ENCODE measurements at places on chromosomes 5 and 9.

DNA sequence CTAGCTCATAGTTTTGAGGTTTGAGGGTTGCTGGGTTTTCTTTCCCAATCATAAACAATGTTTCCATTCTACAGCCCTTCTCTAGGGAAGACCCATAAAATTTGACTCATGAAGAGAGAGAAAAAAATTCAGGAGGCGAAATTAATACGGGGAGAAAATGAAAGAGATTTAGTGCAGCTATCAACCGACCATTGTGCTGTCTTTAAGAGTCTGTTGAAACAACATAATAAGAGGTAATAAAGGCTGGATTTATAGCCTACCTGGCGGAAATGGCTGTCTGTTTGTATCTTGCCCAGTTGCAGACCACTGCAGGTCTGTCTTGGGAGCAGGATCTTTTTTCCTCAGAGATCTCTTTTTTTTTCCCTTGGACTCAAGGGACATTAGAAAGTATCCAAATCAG is 66.9 kb downstream of the TLR4 start:
- no peak for DNase-seq

- no peak for DNase-seq
Measured at GRCh38 chr5:166710271-166710670, 1581.2 kb upstream of the WWC1 start.

DNA sequence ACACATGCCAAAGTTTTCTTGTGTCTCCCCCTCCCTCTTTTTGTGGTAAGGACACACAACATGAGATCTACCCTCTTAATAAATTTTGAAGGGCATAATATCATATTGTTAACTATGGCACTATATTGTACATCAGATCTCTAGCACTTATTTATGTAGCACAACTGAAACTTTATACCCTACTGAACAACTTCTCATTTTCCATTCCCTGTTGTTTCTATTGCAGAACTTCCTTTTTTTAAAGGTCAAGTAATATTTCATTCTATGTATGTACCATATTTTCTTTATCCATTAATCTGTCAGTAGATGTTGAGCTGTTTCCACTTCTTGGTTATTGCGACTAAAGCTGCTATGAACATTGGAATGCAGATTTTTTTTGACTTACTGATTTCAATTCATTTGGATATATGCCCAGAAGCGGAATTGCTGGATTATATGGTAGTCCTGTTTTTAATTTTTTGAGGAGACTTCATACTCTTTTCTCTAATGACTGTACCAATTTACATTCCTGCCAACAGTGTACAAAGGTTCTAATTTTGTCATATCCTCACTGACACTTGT is 305.3 kb downstream of the PRR16 start:
- no peak for DNase-seq

GRCh38 chr9:27110181-27110580 is 1.2 kb downstream of the TEK start:
- no peak for DNase-seq

DNA sequence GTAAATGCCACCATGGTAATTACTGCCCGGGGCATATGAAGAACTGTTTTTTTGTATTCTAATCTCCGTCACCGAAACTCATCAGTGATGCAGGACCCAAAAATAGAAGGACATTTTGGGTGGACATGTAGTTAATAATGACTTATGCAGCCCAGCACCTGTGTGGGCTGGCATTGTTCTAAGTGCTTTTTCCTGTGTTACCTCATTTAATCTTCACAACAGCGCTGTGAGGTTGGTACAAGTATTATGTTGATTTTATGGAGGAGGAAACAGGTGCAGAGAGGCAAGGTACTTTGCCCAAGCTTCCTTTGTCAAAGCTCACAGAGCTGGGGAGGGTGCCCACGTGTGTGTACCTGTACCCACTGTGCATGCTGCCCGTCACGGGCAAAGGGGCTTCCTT is 58.4 kb downstream of the DAPK1 start:
- no peak for DNase-seq

GRCh38 chr9:37992924-37993349 is 76.1 kb downstream of the SHB start:
- DNase-seq: no peak

- no peak for DNase-seq
Measured at GRCh38 chr9:120100595-120100994, 479.4 kb downstream of the CDK5RAP2 start.

DNA sequence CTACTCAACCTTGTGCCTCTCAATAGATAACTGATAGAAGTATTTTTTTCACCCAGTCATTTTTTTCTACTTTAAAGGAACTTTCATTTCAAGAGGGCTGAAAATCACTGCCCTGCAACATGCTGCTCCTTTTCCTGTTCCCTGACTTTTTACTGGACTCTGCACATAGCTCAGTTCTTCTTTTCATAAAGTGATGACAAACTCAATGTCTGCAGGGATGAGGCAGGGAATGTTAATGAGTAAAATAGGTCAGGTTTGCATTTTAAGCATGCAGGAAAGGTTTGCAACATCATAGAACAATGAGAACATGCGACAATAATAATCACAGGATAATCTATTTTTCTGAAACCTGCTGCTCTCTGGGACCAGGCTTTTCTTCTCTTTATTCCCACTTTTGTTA is 172.2 kb upstream of the SGCD start:
- no peak for DNase-seq

GRCh38 chr9:79581794-79582193 is 10.0 kb downstream of the TLE4 start:
- DNase-seq: no peak

DNA sequence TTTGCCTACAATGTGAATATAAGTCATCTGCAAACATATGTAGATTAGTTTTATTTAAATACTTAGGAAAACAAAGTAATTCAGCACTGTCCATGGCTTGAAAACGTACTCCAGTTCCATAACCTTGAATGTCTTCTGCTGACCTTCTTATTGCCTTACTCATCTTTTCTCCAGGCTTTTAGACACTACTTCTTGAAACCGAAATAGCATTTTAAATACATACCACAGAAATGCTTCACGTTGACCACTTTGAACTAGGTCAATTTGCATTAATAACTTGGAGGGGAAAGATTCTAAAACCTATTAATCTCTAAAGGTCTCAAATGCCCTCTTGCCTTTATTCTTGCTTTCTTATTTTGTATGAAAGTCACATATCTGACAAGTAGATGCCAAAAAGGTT is 995.4 kb upstream of the ACO1 start:
- DNase-seq: no peak

GRCh38 chr9:113513536-113513935 is 50.0 kb downstream of the RGS3 start:
- no peak for DNase-seq

- no peak for DNase-seq
Measured at GRCh38 chr9:97907046-97907445, 15.3 kb downstream of the TRMO start.

DNA sequence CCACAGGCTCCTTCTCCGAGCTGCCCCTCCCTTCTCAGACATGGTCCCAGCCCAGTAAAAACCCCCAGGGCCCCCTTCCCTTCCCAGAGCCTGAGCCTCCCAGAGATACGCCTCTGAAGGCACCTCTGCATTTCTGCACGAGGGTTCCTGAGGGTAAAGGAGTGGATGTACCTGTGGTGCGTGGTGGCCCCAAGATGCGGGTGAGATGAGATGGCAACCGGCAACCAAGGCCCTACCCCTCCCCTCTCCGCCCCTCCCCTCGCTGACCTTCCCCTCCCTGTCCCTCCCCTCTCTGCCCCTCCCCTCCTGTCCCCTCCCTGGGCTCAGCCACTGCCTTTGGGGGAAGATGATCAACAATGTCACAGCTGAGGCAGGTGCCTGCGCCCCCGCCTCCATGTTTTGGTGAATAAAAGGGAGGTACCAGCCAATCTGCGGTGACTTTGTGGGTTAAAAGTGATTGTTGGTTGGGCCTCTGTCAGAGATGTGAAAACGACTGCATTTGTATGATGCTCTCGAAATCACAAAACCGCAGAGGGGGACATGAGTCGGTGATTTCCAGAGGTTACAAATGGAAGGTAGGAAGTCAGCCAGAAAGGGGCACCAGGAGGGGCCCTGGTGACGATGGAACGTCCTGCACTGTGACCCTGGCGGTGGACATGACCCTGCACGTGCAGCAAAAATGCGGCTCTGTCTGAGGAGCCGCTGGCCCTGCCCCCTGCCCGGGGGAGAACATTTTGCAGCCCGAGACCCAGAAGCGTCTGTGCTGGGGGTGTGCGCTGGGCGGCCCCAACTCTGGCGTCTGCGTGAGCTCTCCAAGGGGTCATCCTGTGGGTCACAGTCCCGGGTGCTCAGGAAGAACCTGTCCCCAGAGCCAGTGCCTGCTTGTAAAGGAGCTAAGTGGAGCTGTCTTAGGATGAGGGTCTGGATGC is 3.7 kb downstream of the LCN9 start:
- DNase-seq: no peak

GRCh38 chr5:113615708-113616107 is 102.2 kb downstream of the YTHDC2 start:
- no peak for DNase-seq

DNA sequence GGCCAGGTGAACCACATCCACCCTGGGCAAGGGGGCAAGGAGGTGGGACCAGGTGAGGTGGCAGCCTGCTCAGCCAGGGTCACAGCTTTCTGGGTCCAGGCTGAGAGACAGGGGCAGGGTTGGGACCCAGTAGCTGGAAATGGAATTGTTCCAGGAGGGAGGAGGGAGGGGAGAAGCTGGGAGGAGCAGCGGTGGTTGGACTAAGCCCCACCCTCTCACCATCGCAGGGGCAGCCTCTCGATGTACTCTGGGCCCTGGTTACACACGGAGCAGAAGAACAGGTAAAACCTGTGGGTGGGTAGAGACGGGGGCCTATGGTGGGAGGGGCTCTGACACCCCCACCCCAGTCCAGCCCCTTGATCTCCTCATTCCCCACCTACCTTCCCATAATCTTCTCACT is 11.2 kb downstream of the PHF19 start:
- no peak for DNase-seq

GRCh38 chr9:25684321-25684720 is 6.1 kb upstream of the TUSC1 start:
- no peak for DNase-seq

- no peak for DNase-seq
Measured at GRCh38 chr9:135516132-135516860, 4.9 kb upstream of the LCN1 start.

DNA sequence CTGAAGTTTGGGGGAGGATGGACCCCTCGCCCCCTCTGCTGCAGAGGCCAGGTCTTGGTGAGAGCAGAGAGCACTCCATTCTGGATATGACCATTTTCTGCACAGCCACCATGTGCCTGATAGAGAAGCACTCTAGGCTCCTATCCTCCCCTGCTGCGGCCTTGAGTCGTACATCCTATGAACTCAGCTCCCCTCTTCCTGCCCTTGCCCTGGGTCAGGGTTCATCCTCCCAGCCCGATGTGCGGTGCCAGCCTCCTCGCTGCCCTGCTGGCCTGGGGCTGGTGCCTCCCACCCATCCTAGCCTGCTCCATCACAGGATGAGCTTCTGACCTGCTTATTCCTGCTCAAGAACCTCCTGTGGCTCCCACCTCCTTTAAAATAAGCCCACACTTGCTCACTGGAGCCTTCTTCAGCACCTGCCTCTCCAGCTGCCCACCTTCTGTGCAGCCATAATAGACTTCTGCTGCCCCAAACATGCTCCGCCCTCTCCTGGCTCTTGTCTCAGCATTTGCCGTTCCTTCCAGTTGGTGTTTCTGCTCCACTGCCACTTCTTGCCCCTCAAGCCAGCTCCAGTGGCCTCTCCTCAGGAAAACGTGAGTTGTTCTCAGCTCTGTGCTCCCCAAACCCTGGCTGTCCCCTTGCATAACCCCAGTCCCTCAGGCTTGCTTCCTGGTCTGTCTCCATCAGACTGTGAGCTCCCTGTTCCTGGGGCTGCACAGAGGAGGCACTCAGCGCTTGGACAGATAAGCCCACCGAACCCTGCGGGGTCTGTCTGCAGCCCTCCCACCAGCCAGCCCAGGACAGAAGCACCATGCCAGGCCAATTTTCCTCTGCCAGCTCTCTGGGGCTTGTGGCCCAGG is 22.3 kb upstream of the TTLL11 start:
- no peak for DNase-seq

DNA sequence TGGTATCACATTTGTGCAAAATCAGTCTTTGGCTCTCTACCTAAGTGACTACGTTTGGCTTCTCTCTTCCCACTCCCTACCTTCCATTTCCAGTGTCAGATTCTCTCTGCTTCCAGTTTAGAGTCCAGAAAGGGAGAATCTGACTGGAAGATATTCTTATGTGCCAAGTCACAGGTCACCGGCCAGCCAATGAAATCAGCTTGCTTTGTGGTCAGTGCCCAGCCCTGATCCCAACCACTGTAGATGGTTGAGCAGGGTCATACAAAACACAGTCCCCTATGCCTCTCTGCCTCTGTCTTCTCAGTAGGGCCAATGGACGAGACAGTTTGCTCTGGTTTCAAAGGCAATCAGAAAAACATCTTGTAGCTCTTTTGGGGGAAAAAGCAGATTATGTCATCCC is 15.6 kb upstream of the EPB41L4B start:
- DNase-seq: no peak

- DNase-seq: no peak
Measured at GRCh38 chr5:39396843-39397242, 27.9 kb downstream of the DAB2 start.

GRCh38 chr5:179393078-179393477 is 47.8 kb upstream of the ADAMTS2 start:
- DNase-seq: no peak

- DNase-seq: no peak
Measured at GRCh38 chr5:140336388-140336787, 10.0 kb downstream of the HBEGF start.

- no peak for DNase-seq
Measured at GRCh38 chr5:37436146-37436934, 57.2 kb downstream of the WDR70 start.

GRCh38 chr5:124259017-124259416 is 487.4 kb downstream of the ZNF608 start:
- DNase-seq: no peak

GRCh38 chr5:112025757-112026156 is 268.8 kb upstream of the NREP start:
- no peak for DNase-seq

GRCh38 chr5:113578091-113578490 is 64.6 kb downstream of the YTHDC2 start:
- DNase-seq: no peak

GRCh38 chr5:179860301-179860700 is 1.7 kb upstream of the MRNIP start:
- no peak for DNase-seq

DNA sequence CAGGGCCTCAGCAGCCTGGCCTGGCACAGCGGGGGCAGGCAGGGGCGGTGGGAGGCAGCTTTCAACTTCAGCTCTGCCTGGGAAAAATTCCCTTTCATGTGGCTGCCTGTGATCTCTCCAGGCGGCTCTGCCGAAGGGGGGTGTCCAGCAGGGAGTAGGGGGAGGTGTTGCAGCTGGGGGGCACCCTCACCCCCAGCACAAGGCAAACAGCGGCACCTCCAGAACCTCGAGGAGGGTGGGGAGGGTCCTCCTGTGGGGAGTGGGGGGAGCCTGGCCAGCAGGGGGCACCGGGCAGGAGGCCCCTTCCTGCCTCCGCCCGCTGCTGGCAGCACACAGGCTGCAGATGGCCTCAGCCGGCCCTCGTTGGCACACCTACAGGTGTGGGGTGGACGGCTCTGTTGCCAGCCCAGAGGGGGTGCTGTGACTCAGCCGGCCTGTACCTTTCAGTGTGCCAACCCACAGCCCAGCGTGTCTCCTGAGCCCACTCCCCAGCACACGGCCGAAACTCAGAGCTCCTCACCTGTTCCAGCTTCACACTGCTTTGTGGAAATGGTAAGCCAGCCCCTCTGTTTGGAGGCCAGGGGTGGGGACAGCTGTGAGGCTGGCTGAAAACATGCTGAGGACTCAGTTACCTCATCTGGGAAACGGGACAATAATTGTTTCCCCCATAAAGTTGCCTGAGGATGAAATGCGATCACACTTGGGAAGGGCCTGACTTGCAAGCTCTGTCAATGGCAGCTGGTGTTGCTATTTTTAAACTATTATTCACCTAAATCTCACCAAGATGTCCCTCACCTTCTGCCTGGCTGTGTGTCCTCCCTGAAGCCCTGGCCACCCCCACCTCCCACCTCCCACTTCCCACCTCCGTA is 37.0 kb downstream of the CXXC5 start:
- DNase-seq: peak; percentile 66

Measured in cerebellar nuclear complex (tissue), 1 donor.